ENCODE measurements at places on chromosomes 7 and 10.

DNA sequence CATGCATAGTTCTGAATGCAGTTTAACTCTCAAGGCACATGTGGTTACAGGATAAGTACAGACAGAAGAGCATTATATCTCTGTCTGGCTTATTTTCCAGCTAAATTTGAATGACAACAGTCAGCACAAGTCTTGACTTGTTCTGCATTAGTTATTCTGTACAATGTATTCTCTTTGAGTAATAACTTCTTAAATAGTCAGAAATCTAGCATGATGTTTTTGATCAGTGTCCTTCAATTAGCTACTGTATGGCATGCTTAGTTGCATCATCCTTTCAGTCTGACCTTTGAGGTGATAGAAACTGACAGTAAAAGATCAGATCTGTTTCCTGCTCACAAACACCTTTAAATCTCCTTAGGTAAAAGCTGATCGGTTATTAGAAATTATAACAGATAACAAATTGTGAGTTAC lies 118.1 kb downstream of the ARL4A start:
- DNase-seq: no peak

DNA sequence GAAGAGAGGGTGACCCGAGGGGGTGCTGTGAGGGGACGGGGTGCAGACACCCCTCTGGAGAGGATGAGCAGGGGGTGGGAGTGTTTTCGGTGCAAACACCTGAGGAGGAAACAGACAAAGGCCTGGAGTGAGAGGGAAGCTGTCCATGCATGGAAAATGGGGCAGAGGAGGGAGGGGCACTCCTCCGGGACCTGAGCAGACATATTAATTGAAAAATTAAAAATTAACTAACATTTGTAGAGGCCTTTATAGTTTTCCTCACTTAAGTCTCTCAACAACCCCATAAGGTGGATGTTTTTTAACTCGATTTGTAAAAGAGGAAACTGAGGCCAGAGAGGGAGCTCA lies 1.2 kb downstream of the VPS37D start:
- DNase-seq: no peak

- no peak for DNase-seq
These were observed 378 bp upstream of the INPP5F start for GRCh38 chr10:119725517-119725827.

- no peak for DNase-seq
These were observed 65.0 kb downstream of the DNAJC12 start for GRCh38 chr10:67772894-67773511.

- peak; percentile 87 for DNase-seq
These were observed 114.2 kb downstream of the EGFR start for GRCh38 chr7:55132890-55133551.

DNA sequence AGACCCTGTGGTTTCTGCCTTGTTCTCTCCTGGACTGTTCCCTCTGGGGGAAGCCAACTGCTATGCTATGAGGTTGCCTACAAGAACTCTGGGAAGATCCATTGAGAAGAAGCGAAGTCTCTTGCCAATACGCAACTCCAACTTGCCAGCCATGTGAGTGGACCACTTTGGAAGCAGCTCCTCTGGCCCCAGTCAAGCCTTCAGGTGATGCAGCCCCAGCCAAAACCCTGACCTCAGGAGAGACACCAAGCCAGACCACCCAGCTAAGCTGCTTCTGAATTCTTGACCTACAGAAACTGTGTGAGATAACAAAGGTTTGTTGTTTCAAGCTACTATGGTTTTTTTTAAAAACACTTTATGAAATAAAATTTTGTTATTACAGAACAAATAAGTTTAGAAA lies 20.2 kb upstream of the MYL7 start:
- DNase-seq: no peak

DNA sequence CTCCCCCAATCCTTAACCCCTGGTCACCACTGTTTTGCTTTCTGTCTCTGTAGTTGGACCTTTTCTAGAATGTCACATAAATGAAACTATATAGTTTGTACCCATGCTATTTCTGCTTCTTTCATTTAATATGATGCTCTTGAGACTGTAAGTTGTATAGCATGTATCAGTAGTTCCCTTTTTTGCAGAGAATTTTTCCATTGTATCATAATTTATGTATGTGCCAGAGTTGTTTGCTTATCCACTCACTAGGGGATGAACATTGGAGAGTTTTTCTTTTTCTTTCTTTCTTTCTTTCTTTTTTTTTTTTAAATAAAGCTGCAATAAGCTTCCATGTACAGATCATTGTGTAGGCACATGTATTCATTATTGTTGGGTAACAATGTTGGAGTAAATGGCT lies 544.8 kb downstream of the CNTNAP2 start:
- DNase-seq: no peak

- no peak for DNase-seq
These were observed 19.0 kb upstream of the AGMO start for GRCh38 chr7:15580604-15581351.

GRCh38 chr10:4649886-4650508 lies 176.0 kb upstream of the AKR1E2 start:
- no peak for DNase-seq

DNA sequence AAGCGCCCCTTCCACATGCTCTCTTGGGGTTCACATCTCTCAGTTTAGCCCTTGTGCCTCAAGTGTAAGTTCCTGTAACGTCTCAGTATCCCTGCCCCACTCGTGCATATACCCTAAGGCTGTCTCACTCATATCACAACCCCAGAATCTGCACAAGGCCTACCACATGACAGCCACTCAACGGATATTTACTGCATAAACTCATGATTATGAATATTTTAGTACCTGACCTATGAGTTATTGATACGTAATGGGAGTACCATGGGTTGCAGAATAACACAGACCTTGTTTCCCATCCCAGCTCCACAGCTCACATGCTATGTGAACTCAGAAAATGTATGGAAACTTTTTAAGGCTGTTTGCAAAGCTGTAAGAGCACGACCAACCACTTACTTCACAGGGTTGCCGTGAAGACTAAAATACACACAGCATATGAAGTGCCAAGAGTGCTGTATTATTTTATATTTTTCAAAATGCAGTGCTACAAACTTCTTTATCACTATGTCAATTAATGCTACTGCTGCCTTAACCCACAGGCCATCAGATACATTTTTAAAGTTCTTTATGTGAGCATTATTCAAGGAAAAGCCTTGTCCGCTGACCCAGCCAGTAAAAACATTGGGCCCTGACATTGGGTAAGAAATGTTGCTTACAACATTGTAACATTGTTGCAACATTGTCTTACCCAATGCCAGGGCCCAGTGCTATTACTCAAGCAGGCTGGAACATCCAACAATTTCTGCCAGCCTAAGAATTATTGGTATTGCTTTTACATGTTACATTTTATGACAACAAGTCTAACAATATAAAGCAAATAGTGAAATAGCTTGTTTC lies 97.2 kb downstream of the JAZF1 start:
- no peak for DNase-seq

DNA sequence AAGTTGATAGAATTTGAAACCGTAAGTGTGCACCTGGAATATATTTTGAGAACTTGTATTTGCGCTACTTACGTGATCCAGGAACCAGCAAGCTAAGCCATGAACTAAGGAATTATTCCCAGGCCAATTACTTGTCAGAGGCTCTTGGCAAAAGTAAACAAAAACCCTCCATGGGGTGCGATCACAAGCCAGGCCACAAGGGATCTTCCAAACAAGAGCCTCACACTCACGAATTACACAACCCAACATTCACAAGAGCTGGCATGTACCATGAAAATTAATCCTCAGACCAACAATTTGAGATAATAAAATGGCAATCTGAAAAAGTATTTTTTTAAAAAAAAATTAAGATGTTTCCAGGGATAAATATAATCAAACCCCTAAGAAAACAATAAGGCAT lies 467.0 kb upstream of the AKR1E2 start:
- no peak for DNase-seq

DNA sequence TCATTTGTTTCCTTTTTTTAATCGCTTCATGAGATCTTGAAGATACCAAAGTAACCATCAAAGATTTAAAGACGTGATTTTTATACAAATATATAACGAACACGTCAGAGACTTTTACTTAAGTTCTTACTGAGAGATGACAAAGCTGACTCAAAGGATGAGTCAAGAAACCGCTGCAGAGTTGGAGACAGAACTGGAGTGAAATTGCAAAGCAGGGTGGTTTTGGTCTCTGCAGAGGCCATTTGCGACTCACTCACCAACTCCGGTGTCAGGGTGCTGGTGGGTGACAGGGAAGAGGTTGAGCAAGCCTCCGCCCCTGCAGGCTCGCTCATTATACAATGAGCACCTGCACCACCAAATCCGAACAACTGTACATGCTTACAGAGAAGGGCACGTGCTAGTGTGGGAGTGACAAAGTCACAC lies 75.2 kb downstream of the DNAJB6 start:
- no peak for DNase-seq

DNA sequence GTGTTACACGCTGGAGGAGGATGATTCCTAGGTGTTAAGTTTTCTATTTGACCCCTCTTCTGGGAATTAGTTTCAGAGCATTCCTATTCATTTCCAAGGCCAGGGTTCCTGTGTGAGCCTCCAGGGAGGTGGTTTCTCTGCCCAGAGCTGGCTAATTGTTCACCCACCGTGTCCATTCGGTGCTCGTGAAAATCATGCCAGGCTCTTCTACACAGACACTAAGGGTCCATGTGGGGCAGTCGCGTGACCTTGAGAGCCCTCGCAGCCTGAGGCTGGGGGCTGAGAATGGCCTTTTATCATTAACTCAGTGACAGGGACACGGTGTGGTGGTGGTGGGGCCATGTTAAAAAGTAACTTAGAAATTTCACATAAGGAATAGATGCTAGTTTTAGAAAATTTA lies 83.7 kb downstream of the EMX2 start:
- DNase-seq: no peak

- DNase-seq: peak; percentile 68
These were observed 19.1 kb downstream of the SLC16A12 start for GRCh38 chr10:89516149-89516832.

DNA sequence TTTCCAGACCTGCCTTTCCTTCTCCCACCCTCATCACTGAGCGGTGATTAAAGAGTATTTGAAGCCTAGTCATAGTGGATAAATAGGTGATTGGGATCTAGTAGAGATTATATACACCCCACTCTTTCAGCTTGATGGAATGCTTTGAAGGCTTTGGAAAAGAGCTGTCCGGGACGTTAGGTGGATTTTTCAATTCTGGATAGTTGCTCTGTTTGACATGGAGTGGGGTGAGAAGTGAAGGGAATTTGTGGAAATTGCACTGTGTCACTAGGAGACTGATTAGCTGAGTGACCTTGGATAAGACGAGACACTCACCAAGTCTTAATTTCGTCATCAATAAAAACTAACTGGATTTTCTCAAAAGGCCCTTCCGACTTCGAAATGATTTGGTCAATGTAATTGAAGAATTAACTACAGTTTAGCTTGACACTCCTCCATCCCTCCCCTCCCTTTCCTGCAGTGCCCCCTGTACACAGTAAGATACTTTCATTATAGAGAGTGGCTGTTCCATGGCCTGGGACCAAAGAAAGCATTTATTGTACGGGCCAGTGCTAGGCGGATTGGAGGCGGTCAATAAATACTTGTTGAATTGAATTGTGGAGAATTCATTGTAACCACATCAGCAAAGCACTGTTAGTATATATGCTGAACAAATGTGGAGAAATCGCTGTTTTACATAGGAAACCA lies 962 bp downstream of the ZKSCAN1 start:
- no peak for DNase-seq

- DNase-seq: no peak
These were observed 3.8 kb upstream of the MKI67 start for GRCh38 chr10:128130051-128130450.

DNA sequence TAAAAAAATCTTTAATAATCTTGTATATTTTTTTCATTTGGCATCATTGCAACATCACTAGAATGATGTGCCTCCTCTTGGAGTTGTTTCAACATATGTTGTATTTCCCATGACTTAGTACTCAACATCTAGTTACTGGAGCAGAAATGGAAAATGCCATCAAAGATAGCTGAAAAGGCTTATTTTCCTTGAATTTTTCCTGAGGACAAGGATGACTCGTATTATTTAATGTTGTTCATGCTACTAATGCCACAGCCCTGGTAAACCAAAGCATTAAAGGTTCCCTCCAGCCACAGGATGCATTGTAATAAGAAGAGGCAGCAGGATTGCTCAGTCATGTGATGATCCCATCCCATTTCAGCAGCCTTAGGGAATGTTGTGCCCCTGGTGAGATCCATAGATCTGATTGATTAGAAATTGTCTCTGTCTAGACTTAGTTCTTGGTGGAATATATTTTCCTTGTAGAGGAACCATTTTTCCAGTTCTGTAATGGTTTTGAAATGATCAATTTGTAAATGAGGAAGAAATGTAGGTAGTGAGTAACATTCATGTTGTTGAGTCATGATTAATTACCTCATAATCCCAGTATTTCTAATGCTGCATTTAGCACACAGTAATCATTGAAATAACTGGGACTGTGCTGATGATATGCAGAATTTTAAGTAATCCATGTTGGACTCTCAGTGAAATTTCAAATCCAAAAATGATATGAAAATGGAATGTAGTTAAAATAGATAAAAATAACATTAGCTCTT lies 91.3 kb upstream of the SMIM30 start:
- no peak for DNase-seq

- no peak for DNase-seq
These were observed 10.9 kb downstream of the PNPLA8 start for GRCh38 chr7:108515013-108515412.

DNA sequence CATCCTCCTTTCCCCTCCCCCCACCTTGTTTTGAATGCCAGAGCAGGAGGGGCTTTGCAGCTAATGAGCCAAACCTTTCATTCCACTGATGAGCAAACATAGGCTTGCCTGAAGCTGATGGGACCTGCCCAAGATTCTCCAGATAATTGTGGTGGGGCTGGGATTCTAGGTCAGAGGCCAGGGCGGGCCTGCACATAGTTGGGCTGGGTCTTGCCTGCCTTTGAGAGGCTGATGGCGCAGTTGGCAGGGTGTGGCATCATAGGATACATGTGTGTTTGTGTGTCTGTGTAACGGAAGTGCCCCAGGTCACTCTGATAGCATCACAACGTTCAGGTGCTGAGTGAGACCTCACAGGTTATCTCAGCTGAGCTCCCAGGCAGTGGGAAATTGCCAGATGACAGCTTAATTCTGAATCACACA lies 22.9 kb downstream of the BTBD16 start:
- peak; percentile 51 for DNase-seq

- no peak for DNase-seq
These were observed 75.4 kb downstream of the NRG3 start for GRCh38 chr10:81950358-81950757.

DNA sequence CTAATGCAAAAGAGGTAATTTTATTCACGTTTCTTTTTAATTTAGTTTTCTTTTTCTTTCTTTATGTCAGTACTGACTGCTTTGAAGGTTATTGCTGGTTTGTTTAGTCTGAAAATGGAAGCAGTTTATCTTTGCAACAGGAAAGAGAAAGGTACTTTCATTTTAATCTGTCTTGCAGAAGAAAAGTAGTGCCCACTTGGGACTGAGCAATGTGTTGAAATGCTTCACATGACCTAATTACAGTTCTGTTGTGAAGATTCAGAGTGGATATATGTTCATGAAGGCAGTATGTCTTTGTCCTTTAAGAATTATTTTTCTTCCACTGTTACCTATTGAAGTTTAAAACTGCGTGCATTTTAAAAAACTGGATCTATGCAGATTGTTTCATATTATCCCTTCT lies 80.1 kb downstream of the ANKIB1 start:
- no peak for DNase-seq

GRCh38 chr7:134899729-134900128 lies 86.6 kb upstream of the AGBL3 start:
- DNase-seq: peak; percentile 14
